ENCODE measurements at places on chromosomes 5 and 9. TPM values are rescaled to one million over a fixed set of nuclear protein-coding genes. Genes with fewer than 3 reads are reported as not detected.

Gene CTXN3
- total RNA-seq: not detected

Gene PRR16
- 2.4 TPM for total RNA-seq

Gene CDH9
- not detected for total RNA-seq

Gene KLF9
- 55.2 TPM for total RNA-seq

Gene TMEFF1
- 0.50 TPM for total RNA-seq

Gene MAMDC4
- 19.1 TPM for total RNA-seq

Gene PCDHGA11
- total RNA-seq: 2.2 TPM

Gene OBP2B
- not detected for total RNA-seq

Gene CER1
- total RNA-seq: not detected

Gene PCDHB9
- 0.34 TPM for total RNA-seq

Gene PTGS1
- 7.8 TPM for total RNA-seq

Gene ZBED3
- total RNA-seq: 8.1 TPM

Gene OLFM1
- 7.8 TPM for total RNA-seq

Gene CCDC69
- 7.1 TPM for total RNA-seq

Gene SPINK6
- not detected for total RNA-seq

Gene MYMK
- total RNA-seq: not detected

Gene PRSS3
- 310 TPM for total RNA-seq

Gene SOHLH1
- not detected for total RNA-seq

Gene GABRA6
- not detected for total RNA-seq

Gene PCDHB11
- total RNA-seq: 1.4 TPM

Gene RPL12
- total RNA-seq: 857 TPM

Gene DAPK1
- total RNA-seq: 22.8 TPM

Gene ADAMTS2
- total RNA-seq: 2.6 TPM

Gene ANKRD34B
- total RNA-seq: not detected

Gene STKLD1
- 0.95 TPM for total RNA-seq

Gene FGFR4
- total RNA-seq: 56.1 TPM

Gene FOXD4
- total RNA-seq: 0.39 TPM

Gene BAAT
- total RNA-seq: not detected

Gene SPATA31D4
- total RNA-seq: not detected

Gene CNTNAP3B
- total RNA-seq: 3.9 TPM

Gene LCN15
- total RNA-seq: 8.0 TPM

Gene CCDC127
- 3.7 TPM for total RNA-seq

Gene EDIL3
- 48.7 TPM for total RNA-seq

Gene GPR21
- total RNA-seq: 2.4 TPM

Gene MARVELD2
- 56.0 TPM for total RNA-seq

Gene TAS2R1
- not detected for total RNA-seq

Gene SCGB3A2
- not detected for total RNA-seq

Gene IL12B
- not detected for total RNA-seq

Gene OCLN
- total RNA-seq: 129 TPM

Gene IRX1
- total RNA-seq: not detected

Gene TMEM174
- total RNA-seq: not detected

Gene DCAF10
- total RNA-seq: 26.9 TPM

Gene ZDHHC11B
- total RNA-seq: 15.9 TPM

Gene NFIL3
- 13.7 TPM for total RNA-seq

Gene MLANA
- total RNA-seq: not detected

Gene OR2K2
- total RNA-seq: not detected

Measured in left colon (tissue), 2 donors.